ENCODE measurements at places on chromosomes 3 and 15. TPM values are rescaled to one million over a fixed set of nuclear protein-coding genes. Genes with fewer than 3 reads are reported as not detected.

The ARPIN gene
- total RNA-seq: 21.6 TPM

The GTF2E1 gene
- 13.5 TPM for total RNA-seq

The IGF2BP2 gene
- total RNA-seq: 62.6 TPM

The TERC gene
- 57.6 TPM for total RNA-seq

The ITIH1 gene
- not detected for total RNA-seq

The LCTL gene
- not detected for total RNA-seq

The SAMD7 gene
- not detected for total RNA-seq

The GPR87 gene
- not detected for total RNA-seq

The FYCO1 gene
- total RNA-seq: 3.1 TPM

The ZNF717 gene
- total RNA-seq: 45.1 TPM

The PRTG gene
- total RNA-seq: 7.2 TPM

The LRRC58 gene
- 31.0 TPM for total RNA-seq

The CDHR4 gene
- not detected for total RNA-seq
